ENCODE measurements at places on chromosomes 11 and 22.

GRCh38 chr22:17472932-17473331 lies 90.4 kb upstream of the SLC25A18 start:
- H3K27me3 ChIP-seq, result peaks cover 82% of the 10 kb centered on the region
- H3K4me3 ChIP-seq, result no peak overlapping the region
- H3K4me1 ChIP-seq, result no peaks in the 10 kb centered on the region
- DNase-seq, result no peak
- no peaks in the 10 kb centered on the region for H3K36me3 ChIP-seq

DNA sequence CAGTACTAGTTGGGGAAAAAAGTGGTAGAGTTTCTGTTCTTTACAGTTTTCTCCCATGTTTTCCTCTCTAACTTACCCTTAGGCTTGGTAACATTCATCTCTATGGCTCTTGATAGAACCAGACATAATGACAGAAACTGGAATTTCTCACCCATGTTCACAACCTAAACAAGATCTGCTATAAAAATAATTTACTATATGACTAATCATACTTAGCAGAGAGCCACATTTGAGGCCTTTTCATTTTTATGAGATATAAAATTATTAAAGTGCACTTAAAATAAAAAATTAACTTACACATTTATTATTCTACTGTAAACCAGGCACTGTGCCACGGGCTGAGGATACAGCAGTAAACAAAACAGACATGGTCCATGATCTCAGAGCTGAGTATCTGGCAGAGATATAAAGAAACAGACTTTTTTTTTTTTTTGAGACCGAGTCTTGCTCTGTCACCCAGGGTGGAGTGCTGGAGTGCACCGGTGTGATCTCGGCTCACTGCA lies 98.1 kb downstream of the GAB2 start:
- H3K27me3 ChIP-seq, result no peaks in the 10 kb centered on the region
- H3K4me3 ChIP-seq, result no peak overlapping the region
- H3K4me1 ChIP-seq, result no peaks in the 10 kb centered on the region
- no peak for DNase-seq
- H3K27ac ChIP-seq, result no peak overlapping the region

DNA sequence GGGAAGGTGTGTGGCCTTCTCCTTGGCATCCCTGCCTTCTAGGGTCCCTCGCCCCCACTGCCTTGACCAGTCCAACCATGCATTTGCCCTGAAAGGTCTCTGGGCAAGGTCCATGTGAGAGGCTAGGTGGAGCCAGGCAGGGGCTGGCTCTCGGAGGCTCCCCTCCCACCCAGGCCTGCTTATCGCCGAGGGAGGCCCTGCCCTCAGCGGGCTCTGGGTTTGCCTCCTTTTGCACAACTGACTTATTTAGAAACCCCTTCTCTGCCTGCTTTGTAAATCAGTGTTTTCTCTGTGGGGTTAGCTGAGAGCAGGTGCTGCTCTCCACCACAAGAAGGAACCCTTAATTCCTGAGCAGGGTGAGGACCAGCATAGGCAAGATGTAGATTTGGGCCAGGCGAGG lies 47.7 kb downstream of the CD82 start:
- H3K27ac ChIP-seq, result peak overlapping the region; percentile 94
- peaks cover 61% of the 10 kb centered on the region for H3K4me1 ChIP-seq
- no peaks in the 10 kb centered on the region for H3K27me3 ChIP-seq
- no peak for DNase-seq
- H3K36me3 ChIP-seq, result peaks cover 34% of the 10 kb centered on the region

DNA sequence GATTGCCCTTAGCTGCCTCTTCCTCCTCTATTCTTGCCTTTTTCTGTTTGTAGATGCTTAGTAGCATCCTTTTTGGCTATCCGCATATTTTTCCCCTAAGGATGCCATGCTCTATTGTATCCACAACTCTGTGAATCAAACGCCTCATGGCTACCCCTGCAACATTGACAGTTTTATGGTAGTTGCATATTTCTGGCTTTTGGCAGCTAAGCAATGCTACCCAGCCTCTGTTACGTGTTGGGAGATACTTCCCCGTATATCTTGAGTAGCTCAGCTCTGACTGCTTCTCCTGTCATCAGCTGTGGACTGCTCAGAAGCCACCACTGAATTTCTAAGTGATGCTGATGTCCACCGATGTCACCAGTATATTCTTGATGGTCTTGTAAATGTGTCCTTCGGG lies 15.1 kb upstream of the SLC3A2 start:
- H3K4me3 ChIP-seq, result no peak overlapping the region
- no peaks in the 10 kb centered on the region for H3K27me3 ChIP-seq
- H3K36me3 ChIP-seq, result peaks cover 4% of the 10 kb centered on the region
- DNase-seq, result no peak
- peaks cover 6% of the 10 kb centered on the region for H3K4me1 ChIP-seq

GRCh38 chr11:84922212-84922805 lies 704.8 kb downstream of the DLG2 start:
- no peaks in the 10 kb centered on the region for H3K27me3 ChIP-seq
- no peak for DNase-seq
- H3K4me3 ChIP-seq, result no peak overlapping the region
- H3K27ac ChIP-seq, result no peak overlapping the region
- no peaks in the 10 kb centered on the region for H3K36me3 ChIP-seq

GRCh38 chr11:9803685-9804418 lies 140.0 kb downstream of the SWAP70 start:
- H3K4me1 ChIP-seq, result no peaks in the 10 kb centered on the region
- DNase-seq, result no peak
- H3K27ac ChIP-seq, result no peak overlapping the region
- no peaks in the 10 kb centered on the region for H3K27me3 ChIP-seq
- H3K4me3 ChIP-seq, result no peak overlapping the region
- peaks cover 13% of the 10 kb centered on the region for H3K36me3 ChIP-seq

DNA sequence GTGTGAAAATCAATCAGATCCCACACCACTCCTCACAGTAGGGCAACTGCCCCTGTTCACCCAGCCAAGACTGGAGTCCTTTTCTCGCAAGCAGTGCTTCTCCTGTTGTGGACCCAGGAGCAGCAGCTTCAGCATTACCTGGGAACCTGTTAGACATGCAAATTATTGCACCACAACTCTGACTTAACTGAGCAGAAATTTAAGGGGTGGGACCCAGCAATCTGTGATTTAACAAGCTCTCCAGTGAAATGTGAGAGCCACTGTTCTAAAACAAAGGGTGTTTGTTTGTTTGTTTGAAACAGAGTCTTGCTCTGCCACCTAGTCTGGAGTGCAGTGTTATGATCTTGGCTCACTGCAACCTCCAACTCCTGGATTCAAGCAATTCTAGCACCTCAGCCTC lies 591.4 kb downstream of the SOX6 start:
- no peaks in the 10 kb centered on the region for H3K36me3 ChIP-seq
- no peak overlapping the region for H3K27ac ChIP-seq
- no peaks in the 10 kb centered on the region for H3K27me3 ChIP-seq
- no peak overlapping the region for H3K4me3 ChIP-seq
- H3K4me1 ChIP-seq, result no peaks in the 10 kb centered on the region
- DNase-seq, result no peak
